Kidney capillary endothelial cell (primary cell): ENCODE measurements at places on chromosomes 6 and 20.

GRCh38 chr20:32918751-32919150, 60.0 kb downstream of the EFCAB8 start:
- no peak for DNase-seq

- DNase-seq: no peak
These were observed 58.7 kb downstream of the INSM1 start for GRCh38 chr20:20426655-20426907.

DNA sequence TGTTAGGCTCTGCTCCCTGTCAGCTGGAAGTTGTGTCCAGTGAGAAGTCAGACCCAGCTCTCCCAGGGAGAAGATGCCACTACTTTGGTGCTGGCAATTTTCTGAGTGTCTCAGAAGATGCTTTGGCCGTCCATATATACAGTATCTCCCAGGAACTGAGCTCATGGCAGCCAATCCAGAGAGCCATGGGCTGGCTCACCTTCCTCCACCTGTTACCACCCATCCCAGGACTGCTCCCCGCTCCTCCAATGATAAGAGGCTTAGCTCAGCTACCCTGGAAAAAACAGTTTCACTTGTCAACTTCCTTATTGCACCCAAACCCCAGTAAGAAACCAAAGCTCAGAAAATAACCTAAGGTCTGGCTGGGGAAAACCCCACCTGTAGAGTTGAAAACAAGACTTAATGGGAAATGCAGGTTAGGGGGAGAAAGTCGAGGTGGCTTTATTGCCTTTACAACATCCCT, at the start of gene BNIP5:
TSS of gene BNIP5 (minus strand) at position 110 of the 463 bp plus-strand sequence. CDS start 6,198 bp downstream, outside the sequence.
- DNase-seq: no peak

DNA sequence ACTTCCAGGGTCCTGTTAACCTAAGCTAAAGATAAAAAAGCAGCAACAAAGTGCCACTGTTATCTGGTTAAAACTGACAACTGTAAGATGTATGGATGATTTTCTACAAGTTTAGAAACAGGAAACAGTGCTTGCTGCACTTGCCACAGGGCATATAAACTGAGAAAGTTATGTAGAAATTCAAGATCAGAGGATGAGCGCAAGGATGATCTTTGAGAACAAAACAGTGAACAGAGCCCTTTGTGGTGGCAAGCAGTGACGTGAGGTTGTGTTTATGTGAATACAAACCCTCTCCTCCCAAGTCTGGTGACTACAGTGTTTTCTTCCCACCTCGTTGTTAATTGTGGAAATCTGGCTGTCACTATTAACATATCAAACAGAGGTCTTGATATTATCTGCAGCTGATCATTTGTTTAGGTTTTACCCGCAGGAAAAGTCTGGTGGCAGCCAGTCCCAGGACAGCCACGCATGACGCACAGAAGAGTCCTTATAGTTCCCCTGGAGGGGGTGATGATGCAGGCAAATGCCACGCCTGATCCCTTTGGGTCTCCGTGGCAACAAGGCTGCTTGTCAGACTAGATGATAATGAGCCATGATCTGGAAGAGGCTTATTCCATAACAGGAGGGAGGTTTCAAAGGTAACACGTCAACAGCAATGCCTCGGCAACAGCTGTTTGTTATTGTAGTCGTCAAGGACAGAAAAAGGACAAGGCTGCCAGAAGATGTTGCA, 43.1 kb upstream of the TNFAIP3 start:
- DNase-seq: no peak

DNA sequence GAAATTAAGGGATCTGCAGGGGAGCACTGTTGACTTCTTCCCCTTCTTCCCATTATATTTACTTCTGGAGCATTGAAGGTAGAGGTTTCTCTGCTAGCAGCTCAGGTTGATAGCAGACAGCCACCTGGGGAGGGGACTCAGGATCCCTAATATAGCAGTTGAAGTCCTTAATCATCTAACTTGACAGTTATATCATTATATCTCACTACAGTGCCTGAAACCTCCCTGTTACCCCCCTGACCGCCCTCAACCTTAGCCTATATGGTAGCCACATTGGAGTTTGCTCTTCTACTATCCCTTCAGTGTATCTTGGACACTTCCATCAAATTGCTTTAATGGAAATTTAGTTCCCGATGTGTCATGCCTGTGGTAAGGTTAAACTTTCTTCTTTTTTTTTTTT, 7.0 kb downstream of the RALGAPB start:
- no peak for DNase-seq

GRCh38 chr6:39310542-39310941, 3.7 kb downstream of the KCNK17 start:
- no peak for DNase-seq

GRCh38 chr6:108665495-108666196, 104.9 kb downstream of the FOXO3 start:
- no peak for DNase-seq

GRCh38 chr6:136772685-136773472, 19.4 kb downstream of the MAP3K5 start:
- DNase-seq: no peak

GRCh38 chr6:100455230-100456124, 9.2 kb downstream of the SIM1 start:
- DNase-seq: no peak

DNA sequence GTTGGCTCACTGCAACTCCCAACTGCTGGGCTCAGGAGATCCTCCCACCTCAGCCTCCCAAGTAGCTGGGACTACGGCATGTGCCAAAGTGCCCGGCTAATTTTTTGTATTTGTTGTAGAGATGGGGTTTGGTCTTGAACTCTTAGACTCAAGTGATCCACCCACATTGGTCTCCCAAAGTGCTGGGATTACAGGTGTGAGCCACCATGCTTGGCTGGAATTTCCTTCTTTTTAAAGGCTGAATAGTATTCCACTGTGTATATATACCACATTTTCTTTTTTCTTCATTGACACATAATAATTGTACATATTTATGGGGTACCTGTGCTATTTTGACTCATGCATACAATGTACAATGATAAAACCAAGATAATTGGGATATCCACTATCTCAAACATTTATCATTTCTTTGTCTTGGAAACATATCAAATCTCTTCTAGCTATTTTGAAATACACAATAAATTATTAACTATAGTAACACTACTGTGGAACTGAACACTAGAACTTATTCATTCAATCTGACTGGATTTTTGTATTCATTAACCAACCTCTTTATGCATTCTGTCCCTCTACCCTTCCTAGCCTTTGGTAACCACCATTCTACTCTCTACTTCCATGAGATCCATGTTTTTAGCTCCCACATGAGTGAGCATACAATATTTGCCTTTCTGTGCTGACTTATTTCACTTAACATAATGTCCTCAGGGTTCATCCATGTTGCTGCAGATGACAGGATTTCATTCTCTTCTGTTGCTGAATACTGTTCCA, 7.8 kb downstream of the MDC1 start:
- DNase-seq: no peak

GRCh38 chr6:133396984-133397348, 155.8 kb downstream of the EYA4 start:
- DNase-seq: no peak

DNA sequence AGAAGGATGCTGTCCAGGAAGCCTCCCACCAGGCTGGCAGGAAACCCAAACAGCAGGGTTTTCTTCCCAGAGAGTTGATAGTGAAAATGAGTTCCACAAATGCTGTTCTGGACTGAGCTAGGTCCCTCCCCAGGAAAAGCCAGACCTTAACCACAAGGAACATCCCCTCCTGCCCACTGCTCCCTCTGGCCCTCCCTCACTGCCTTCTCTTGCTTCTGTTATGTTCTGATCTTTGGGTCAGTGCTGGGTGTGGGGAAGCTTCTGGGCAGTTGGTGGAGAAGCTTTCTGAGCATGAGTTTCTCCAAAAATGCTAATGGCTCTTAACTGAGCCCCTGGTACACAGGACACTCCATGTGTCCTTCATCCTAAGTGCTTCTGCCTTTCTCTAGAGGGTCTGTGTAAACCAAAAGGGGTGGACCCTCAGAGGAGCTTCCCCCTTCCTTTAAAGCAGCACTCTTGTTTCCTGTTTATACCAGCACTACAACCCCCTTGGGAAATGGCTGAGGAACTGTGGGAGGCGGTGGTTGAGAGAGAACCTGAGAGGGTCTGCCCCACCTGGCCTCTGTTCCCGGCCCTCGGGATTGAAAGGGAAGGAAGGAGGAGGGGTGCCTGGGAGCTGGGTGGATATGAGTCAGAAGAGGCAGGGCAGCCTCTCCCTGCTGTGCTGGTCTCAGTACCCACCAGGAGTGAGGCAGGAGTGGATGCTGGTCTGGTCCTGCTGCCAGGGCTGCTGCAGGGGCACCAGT, 42.0 kb downstream of the CDS2 start:
- DNase-seq: peak; percentile 51

GRCh38 chr6:56802584-56802983, 152.3 kb upstream of the BEND6 start:
- no peak for DNase-seq

- no peak for DNase-seq
These were observed 40.1 kb upstream of the PHACTR2 start for GRCh38 chr6:143637691-143638090.

GRCh38 chr20:20685635-20686034, 26.8 kb downstream of the RALGAPA2 start:
- DNase-seq: no peak

GRCh38 chr6:73041051-73041450, 184.2 kb downstream of the KHDC1L start:
- no peak for DNase-seq

DNA sequence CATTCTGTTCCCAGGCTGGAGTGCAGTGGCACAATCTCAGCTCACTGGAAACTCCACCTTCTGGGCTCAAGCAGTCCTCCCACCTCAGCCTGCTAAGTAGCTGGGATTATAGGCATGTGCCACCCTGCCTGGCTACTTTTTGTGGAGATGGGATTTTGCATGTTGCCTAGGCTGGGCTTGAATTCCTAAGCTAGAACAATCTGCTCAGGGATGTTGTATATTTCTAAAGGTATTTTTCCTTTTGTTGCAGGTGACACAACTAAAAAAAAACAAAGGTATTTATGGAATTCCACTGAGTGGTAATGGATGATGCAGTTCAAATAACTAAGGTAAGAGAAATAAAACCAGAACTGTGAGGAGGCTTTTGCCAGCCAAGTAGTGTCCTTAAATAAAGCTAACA, 49.7 kb downstream of the PTPRA start:
- DNase-seq: no peak

GRCh38 chr20:53412577-53413185, 181.0 kb downstream of the ZNF217 start:
- DNase-seq: no peak

GRCh38 chr6:169980826-169981450, 229.5 kb downstream of the ERMARD start:
- no peak for DNase-seq

DNA sequence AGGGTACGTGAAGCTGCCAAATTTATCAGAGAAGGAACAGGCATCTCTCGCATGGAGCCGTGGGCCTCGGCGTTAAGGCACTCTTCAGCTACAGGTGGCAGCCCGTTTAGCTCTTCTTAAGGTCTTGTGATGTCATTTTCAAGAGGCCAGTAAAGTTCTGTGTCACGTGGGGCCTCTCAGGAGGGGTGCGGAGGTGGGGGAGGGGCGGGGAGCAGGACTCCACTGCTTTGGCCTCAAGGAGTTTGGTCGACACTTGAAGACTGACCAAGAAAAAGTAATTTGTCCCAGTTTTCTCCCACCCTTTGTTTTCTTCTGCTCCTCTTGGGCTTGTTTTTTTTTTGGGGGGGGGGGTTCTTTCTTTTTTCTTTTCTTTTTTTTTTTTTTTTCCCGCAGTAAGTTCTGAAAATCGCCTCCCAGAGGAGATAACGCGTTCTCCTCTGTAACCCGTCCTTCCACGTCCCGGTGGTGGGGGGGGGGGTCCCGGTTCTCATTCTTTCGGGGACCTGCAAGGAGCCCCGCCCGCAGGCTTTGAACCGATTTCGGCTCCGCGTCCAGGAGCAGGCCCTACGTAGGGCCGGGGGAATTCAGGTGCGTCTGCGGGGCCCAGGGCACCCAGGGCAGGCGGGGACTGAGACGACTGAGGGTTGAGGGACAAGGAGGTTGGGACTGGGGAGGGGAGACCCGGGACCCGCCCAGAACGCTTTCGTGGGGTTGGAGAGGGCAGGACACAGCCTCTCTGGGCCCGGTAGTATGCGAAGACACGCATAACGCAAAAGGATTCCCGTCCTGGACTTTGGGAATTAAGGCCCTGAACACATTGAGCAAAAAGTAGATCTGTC, 26.0 kb downstream of the GPX6 start:
- peak; percentile 48 for DNase-seq

DNA sequence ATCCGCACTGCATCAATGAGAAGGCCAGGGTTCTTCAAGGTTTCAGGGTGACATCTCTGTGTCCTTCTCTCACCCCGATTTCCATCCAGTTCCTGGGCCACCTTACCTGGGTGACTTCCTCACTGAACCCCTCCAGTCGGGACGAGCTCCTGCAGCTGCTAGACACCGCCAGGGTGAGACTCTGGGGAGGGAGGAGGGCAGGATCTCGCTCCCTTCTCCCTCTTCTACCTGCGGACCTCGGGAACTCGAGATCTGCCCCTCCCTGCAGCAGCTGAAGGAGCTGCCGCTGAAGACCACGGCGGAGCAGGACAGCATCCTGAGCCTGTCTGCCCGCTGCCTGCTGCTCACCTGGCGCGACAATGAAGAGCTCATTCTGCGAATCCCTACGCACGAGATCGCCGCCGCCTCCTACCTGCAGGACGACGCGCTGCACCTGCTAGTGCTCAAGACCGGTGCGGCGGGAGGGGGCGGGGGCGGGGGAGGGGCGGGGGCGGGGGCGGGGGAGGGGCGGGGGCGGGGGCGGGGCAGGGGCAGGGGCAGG, 7.5 kb downstream of the CCM2L start:
- no peak for DNase-seq

DNA sequence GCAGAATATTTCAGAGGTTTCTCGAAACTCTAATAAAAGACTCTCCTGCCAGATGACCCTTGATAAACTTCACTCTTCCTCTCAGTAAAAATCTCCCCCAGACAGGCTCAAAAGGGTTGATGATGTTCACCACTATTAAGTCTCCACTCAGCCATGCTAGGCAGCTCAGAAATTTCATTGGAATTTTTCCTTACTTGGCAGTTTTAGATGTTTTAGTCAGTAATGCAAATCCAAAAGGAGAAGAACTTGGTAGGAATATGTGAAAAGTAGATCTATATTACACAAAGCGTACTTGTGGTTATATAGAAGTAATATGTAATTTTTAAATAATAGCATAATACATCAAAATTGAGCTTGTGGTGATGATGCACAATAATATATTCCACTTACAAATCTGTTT, 333.0 kb downstream of the PHF3 start:
- no peak for DNase-seq

DNA sequence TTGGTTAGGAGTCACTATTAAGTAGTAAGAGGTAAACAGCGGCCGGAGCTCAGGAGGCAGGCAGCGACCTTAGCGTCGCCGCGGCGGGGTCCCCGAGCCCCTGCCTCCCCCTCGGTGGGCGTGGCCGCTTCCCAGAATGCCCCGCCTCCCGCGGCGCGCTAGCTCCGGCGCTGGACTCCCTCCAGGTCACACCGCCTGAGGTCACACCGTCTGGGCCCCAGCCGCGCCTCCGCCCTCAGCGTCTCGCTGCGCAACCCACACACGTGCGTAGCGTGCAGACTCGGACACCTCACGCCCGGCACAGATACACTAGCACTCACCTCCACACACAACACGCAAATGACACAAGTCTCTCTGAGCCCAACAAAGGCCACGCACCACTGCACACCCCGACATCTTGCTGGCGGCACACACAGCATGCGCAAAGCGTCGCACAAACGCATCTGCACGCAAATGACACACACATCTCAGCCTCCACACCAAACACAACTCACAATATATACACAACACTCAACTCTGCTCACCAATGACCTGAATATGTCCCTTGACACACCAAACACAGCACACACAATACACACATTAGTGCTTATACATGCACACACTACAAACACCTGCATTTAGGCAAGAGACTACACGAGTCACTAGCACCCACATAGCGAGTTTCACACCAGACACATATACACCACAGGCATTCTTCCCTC, 17.6 kb upstream of the CDKN1A start:
- no peak for DNase-seq
